Activated CD4-positive, alpha-beta T cell treated with anti-CD3 and anti-CD28 coated beads, Interleukin-2, amount 10 ng/mL, durations not matched to agents 24 days and 14 days (primary cell): ENCODE measurements at places on chromosomes 5 and 9. TPM values are rescaled to one million over a fixed set of nuclear protein-coding genes. Genes with fewer than 3 reads are reported as not detected.

Gene TUSC1
- 0.42 and 0.50 TPM in 2 replicates for total RNA-seq

Gene OR1J2
- total RNA-seq: not detected in 2 replicates

Gene PCDHB5
- not detected in 2 replicates for total RNA-seq

DNA sequence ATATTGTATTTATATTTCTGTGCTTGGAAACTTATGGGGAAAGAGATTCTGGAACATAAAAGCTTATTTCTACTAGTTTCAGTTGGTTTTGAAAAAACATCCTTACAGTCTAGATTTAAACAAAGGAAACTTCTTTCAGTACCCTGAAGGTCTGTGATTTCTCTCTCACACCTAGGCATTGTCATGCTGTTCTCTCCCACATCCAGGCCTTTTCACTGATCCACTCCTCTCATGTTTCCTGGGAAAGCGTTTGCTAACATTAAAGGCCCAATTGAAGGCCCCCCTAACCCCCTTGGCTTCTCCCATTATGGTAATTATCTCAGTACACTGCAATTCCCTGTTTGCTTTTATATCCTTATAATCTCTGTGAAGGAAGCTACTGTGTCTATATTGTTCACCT, 856 bp upstream of the PCDHGA3 start:
- DNase-seq: no peak

Gene PCDHB3
- not detected in 2 replicates for total RNA-seq

Gene PLAC8L1
- total RNA-seq: 0.57 and 1.2 TPM in 2 replicates

Gene MVB12B
- 0.49 and 1.3 TPM in 2 replicates for total RNA-seq

Gene GARIN3
- total RNA-seq: 0.19 and 0.36 TPM in 2 replicates

DNA sequence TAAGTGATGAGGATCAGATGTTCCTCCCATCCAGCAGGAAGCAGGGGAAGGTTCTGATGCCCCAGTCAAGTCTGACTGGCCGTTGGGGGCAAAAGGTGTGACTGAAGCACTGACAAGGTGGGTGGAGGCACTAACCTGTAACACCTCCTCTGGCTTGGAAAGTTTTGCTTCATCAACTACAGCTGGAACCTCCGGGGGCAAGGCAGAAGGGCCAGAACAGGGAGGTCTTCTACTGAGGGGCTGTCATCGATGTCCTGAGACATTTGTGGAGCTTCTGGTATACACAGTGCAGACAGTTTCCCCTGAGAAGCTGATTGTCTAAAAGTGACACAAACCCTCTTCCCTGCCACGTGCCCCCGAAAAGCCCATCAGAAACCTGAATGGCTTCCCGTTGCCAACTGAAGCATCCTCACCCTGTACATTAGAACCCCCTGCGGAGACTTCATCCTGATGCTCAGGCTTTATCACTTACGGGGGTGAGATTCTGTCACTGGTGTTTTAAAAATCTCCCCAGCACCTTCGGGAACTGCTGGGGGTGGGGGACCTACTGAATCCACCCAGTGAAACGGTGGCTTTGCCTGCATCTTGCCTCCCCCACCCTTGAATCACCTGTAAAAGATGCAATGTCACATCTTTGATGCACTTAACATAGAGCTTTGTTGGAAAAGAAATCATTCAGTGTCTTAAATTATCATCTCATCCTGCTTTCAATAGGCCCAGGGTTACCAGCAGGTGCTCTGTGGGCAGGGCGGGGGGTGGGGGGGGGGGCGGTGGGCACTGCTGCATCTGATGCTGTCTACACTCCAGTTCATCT, 24.6 kb downstream of the TRAF1 start:
- DNase-seq: no peak

- no peak for DNase-seq
Measured at GRCh38 chr5:139494832-139495231, 12.3 kb upstream of the STING1 start.

DNA sequence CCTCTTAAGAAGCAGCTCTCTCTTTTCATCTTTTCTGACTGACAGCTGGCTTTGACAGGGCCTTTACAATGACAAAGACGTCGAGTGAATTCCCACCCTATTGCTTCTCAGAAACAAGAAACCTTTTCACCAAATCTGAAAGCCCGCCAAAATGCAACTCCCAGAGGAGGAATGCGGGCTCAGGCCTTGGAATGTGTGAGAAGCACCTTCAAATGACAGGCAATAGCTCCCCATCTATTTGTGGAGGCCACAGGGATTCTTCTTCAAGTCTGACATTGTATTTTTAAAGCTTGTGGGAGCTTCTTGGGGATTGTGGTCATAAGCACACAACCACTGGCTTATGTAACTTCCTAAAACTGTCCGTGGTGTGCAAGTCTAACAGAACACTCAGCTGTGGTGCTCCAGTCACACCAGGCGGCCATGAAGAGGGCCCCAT, 72.7 kb downstream of the DPYSL3 start:
- DNase-seq: no peak

GRCh38 chr5:110784901-110785300, 46.1 kb downstream of the SLC25A46 start:
- DNase-seq: no peak

DNA sequence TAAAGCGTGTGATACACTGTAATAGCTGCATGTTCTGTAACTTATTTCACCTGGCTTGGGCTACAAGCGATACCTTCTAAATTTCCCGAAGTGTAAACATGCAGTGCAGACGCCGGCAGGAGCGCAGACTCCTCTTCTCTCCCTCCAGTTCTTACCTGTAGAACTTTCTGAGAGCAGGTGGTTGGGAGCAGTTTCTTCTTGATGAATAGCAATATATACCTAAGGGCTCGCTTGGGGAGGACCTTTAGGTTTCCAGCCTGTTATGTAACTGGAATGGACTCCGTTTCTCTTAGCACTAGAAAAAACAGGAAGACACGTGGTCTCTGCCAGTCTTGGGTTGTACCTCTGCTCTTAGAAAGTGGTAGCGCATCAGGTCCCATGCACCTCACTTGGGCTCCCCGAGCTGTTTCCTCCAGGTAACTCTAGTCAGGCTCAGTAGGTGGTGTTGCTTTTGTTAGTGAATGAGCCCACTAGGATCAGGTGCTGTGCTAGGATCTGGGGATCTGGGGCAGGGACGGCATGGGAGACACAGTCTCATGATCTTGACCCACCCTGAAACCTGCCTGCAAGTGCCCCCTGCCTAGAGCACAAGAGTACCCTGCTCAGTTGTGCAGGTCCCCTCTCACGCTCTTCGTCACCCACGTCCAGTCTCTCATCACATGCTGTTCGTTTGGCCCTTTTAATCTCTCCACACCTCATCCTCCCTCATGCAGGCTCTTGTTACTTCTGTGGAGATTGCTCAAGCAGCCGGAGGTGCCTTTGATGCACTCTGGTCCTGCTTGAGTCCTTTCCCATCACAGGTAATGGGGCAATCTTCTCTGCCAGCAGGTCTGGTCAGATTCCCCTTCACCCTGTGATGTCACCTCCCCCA, 2.8 kb downstream of the TENT4A start:
- DNase-seq: peak; percentile 77
